ENCODE measurements at places on chromosomes 1 and 21.

- no peak for DNase-seq
These were observed 231.6 kb downstream of the TPR start for GRCh38 chr1:186143481-186143880.

- DNase-seq: peak; percentile 2
These were observed 49.9 kb upstream of the GUCA2A start for GRCh38 chr1:42214447-42214871.

- DNase-seq: no peak
These were observed 8.9 kb downstream of the SKI start for GRCh38 chr1:2236695-2237677.

DNA sequence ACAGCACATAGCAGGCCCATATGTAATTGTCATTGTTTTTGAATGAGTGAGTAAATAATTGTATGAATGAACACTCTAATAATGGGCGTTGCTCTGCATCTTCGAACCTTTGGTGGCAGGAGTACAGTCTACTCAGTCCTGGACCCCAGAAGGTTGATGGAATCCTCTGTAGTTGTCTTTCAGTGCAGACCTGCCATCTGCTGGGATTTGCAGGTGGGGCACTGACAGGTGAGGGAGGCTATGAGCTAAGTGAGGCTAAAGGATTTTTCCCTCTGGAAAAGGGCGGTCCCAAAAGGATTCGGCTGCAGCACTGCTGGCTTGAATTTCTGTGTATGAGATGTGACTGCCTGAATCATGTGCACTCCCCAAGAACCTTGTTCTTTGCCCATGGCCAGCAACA lies 53.4 kb downstream of the PLXNA2 start:
- DNase-seq: no peak

- peak; percentile 1 for DNase-seq
These were observed 52.7 kb downstream of the PKN2 start for GRCh38 chr1:88736633-88737248.

GRCh38 chr1:49854741-49855140 lies 169.0 kb downstream of the AGBL4 start:
- DNase-seq: no peak

GRCh38 chr1:177020851-177021589 lies 143.5 kb downstream of the ASTN1 start:
- no peak for DNase-seq

GRCh38 chr1:25197235-25197975 lies 34.9 kb downstream of the SYF2 start:
- DNase-seq: peak; percentile 48

GRCh38 chr1:47382399-47382983 lies 33.6 kb upstream of the FOXE3 start:
- DNase-seq: no peak

GRCh38 chr1:151406176-151406575 lies 6.8 kb downstream of the PSMB4 start:
- DNase-seq: no peak

- DNase-seq: no peak
These were observed 11.8 kb upstream of the TTC22 start for GRCh38 chr1:54812801-54813484.

DNA sequence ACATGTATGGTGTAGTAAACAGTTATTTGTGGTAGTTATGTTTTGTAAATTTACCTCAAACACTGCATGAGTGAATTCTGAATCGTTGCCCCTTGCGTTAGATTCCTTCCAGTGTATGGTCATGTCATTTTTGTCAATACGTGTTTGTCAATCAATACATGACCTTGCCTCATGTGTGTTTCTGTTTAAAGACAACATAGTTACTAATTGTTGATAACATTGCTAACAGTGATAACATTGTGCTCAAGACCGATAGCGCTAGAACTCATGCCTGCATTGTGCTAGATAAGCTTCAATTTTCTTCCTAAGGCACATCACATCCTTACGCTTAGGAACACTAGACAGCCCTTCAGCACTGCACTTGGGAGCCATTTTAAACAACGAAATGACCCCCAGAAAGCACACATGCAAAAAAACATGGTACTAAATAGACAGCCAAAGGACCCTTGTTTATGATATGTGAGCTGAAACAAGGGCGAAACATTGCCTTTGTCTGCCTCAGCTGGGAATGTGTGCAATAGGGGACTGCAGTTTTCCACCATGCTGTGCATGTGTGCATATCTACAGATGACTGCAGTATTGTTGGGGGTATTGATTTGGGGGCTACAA lies 37.3 kb downstream of the MRPS6 start:
- DNase-seq: no peak

- DNase-seq: no peak
These were observed 130.5 kb downstream of the ETS2 start for GRCh38 chr21:38936240-38936639.

DNA sequence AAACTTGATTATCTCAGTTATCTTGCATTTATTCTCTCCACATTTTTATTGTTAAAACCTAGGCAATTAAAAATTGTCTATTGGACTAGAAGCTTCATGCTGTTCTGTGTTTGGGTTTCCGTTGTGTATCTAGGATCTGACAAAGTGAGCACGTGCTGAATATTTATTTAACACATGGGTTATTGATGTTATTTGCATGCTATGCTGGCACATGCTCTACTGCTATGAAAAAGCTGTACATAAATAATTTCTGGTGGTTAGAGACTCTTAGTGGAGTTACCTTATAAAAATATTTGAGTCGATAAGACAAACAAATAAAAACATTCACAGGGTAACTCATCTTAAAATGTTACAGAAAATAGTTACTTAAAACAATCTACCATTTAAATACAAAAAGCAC lies 1769.7 kb downstream of the MRPL39 start:
- peak; percentile 5 for DNase-seq

DNA sequence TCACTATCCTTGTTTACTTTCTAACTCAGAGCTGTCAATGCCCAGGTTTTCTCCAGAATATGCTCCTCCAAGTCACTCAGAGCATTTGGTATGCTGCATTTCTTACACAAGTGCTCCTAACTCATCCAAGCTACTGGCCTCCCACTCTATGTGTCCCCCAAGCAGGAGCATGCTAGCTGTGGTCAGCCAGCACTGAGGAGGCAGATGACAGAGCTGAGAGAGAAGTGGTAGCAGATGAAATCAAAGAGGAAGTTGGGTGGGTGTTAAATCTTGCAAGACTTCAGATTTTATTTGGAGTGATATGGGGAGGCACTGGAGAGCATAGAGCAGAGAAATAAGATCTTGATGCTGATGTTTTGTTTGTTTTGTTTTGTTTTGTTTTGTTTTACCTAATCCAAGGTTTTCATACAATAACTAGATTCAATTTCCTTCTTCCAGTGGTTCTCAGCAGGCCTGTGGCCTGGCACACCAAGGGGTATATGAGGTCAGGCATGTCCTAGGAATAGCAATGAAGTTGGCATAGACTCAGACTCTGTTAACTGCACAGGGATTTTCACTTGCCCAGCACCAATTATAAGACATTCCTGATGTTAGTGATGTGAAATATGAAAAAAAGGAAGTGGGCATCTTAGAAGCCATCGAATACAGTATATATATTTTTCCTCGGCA lies 3.1 kb upstream of the PGBD5 start:
- DNase-seq: no peak

Measured in SHP77 (cell line).